ENCODE measurements at places on chromosomes 7 and 10. TPM values are rescaled to one million over a fixed set of nuclear protein-coding genes. Genes with fewer than 3 reads are reported as not detected.

TRIL gene
- total RNA-seq: 3.9 TPM

ZNF800 gene
- total RNA-seq: 37.3 TPM

GRCh38 chr7:50679218-50680007 lies 103.3 kb downstream of the GRB10 start:
- ATAC-seq: no peak

DNA sequence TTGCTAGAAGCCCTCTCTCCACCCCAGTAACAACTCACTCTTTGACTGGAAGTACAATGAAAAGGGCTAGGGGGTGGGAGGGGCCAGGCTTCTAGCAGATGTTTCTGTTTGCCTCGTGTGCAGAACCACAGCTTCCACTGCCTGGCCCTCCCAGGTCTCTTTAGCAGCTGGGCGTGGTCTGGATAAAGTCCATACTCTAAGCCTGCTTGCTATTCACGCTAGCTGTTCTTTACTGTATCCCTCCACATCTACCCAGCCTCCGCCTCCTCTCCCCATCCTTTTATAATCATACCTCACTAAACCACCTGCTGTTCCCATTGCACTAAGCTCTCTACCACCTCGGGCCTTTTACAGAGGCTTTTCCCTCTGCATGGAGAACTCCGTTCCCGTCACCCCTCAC lies 288.8 kb downstream of the CAMK1D start:
- no peak for ATAC-seq

- ATAC-seq: no peak
Observed at GRCh38 chr10:113438652-113439051, 114.2 kb upstream of the HABP2 start.

GRCh38 chr10:43125881-43126731 lies 12.1 kb upstream of the CSGALNACT2 start:
- no peak for ATAC-seq

- ATAC-seq: no peak
Observed at GRCh38 chr10:81759111-81759510, 115.9 kb upstream of the NRG3 start.

- no peak for ATAC-seq
Observed at GRCh38 chr7:115618676-115619075, 411.9 kb downstream of the TFEC start.

All from gastroesophageal sphincter (tissue), 4 donors.